NCI-H1417 (cell line): ENCODE measurements at places on chromosomes 4 and X.

- no peak for DNase-seq
Measured at GRCh38 chrX:22467571-22467970, 194.9 kb downstream of the CBLL2 start.

DNA sequence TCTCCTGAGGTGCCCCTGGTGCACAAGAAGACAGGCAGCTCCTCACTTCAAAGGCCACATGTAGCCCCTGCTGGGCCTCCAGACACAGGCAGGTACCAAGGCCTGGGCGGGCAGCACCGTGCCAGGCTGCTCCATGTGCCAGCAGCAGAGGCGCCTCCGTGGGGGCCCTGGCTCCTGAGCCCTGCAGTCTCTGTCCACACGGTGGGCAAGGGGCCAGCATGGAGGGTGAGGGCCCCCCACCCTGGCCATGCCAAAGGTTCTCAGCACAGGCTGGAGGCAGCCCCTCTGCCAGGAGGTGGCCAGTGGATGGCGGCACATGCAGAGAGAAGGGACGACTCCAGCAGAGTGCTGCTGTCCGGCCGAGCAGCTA lies 72.6 kb downstream of the FAM53A start:
- no peak for DNase-seq

DNA sequence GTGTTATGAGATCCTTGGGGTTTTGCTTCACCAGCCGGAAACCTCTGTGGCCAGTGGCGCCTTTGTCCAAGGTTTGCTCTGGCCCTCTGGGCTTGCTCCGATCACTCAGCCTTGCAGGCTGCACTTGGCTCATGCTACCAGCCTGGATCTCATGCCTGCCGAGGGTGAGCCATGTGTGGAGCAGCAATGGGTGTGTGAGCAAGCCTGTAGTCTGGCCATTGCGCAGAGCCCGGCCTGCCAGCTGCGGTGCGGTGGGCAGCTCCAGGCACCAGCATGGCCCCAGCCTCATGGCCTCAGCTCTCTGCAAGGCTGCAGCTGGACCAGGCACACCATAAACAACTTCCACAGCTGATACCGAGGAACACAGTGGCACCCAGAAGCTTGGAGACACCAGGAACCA lies 17.8 kb downstream of the SULT1B1 start:
- DNase-seq, result no peak

DNA sequence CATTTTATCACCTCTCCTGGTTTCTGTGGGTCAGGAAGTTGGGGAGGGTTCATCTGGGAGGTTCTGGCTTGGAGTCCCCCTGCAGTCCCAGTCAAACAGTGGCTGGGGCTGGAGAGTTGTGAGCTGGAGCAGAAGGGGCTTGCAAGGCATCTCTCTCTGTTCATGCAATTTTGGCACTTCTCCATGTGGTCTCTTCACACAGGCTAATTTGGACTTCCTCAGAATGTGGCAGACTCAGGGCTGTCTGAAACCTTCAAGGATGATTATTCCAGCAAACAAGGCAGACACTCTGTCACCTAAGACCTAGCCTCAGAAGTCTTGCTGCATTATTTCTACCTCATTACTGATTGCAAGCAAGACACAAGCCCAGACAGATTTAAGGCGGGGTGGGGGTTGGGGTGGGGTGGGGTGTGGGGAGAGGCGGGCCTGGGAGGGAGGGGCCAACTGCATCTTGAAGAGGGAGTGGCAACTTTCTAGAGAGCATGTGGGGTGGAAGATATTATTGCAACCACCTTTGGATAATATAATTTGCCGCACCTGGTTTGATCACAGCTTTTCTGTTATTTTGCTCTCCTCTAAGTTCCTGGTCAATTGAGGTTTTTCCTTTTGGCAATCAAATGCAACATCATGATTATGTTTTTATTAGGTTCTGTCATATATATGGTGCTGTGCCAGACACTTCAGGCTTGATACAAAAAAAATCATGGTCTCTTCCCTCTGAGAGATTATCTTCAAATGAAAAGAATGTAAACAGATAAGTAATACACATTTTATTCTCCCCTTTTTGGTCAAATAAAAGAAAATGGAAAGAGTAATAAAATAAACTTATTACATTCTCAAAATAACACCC lies 799.5 kb downstream of the RPA4 start:
- DNase-seq, result no peak

- no peak for DNase-seq
Measured at GRCh38 chr4:94508806-94509205, 57.1 kb downstream of the PDLIM5 start.

- DNase-seq, result no peak
Measured at GRCh38 chr4:148327683-148328082, 114.5 kb downstream of the NR3C2 start.

GRCh38 chr4:4480685-4481398 lies 61.0 kb downstream of the STX18 start:
- DNase-seq, result peak; percentile 37

DNA sequence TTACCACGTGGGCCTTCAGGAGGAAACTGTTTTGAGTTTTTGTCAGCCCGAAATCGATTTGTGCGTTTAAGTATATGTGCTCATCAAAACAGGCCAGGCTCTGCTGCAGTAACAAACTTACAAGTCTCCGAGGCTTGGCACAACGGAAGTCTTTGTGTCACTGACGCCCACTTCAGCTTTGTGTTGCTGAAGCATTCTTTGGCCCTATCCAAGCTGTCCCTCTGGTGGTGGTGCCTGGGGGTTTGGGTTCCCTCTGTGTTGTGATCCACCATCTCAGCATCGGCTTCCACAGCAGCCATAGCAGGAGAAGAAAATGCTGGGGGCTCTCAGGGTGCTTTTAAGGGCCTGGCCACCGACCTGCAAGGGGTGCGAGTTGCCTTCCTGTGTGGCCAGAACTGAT lies 176.4 kb downstream of the PTTG2 start:
- no peak for DNase-seq

GRCh38 chrX:10974920-10975319 lies 136.2 kb upstream of the HCCS start:
- DNase-seq, result no peak

DNA sequence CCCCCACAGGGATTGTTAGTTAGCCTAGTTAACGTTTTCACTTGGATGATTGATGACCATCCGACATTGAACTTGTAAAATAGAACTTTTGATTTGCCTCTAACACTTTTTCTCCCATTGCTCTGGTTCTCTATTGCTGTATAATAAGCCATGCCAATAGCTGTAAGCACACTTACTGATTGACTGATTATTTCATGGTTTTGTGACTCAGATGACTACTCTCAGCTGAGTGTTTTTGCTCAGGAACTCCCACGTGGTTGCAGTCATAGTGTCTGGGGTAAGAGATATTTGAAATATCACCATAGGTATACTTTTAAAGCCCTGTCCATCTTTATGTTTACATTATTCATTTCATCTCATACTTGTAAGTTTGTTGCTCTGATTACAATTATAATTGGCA lies 1285.5 kb downstream of the STIM2 start:
- no peak for DNase-seq

DNA sequence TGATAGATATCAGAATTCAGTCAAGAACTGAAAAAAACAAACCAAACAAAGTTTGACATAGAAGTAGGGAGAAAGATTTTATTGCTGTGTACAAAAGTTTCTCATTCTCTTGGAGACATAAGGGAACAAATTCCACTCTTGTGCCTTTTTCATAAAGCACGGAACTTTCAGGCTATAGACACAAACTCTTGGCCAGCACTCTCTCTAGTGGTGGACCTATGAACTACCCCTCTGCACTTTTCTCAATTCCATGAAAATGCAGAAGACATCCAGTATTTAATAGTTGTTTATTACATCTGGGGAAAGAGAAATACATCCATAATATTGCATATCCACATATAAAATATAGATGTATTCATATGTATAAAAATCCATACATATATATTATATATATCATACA lies 291.6 kb upstream of the HS3ST1 start:
- peak; percentile 52 for DNase-seq

GRCh38 chr4:128782076-128782715 lies 27.3 kb upstream of the JADE1 start:
- peak; percentile 2 for DNase-seq

DNA sequence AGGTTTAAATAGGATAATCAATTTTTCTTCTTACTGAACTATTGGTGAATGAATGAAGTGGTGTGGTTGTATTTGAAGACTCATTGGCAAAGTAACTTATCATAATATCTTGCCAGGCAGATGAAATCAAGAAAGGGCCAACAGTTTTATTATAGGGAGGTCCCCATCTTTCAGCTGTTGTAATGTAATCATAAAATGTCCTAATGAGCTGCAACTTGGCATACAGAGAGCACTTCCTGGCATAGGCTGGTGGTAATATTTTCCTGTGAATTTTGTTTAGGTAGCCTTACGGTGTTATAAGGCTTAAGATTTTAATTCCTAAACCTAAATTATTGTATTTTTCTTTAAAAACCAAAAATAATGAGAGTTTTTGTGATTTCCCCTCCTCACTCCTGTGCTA lies 17.5 kb downstream of the FHIP1A start:
- no peak for DNase-seq

DNA sequence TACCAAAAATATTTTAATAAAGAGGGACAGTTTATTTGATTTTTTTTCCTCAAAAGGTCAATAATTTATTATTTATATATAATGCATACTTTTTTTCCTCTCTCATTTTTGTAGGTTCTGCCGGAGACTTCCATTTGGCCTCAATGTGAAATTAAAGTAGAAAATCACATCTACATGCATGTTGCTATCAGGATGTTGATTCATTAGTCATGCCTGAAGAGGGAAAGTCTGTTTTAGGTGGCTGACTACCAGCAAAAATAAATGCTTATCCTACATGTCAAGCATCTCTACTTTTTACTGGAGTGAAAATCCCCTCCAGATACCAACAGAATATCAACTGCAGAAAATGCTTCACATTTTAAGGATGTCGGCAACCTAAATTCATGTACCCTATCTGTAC lies 41.5 kb downstream of the KIAA0232 start:
- no peak for DNase-seq

DNA sequence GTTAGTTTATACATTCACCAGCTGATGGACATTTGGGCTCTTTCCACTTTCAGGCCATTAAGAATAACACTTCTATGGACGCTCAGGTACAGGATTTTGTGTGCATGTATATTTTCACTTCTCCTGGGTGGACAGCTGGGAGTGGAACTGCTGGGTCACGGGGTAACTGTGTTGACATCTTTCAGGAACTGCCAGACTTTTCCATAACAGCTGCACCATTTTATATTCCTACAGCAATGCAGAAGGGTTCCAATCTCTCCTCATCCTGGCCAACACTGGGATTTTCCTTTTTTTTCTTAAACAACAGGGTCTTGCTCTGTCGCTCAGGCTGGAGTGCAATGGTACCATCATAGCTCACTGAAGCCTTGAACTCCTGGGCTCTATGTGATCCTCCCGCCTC lies 11.9 kb downstream of the HAUS7 start:
- DNase-seq, result no peak

GRCh38 chr4:96675416-96675815 lies 835.5 kb downstream of the PDHA2 start:
- DNase-seq, result no peak

DNA sequence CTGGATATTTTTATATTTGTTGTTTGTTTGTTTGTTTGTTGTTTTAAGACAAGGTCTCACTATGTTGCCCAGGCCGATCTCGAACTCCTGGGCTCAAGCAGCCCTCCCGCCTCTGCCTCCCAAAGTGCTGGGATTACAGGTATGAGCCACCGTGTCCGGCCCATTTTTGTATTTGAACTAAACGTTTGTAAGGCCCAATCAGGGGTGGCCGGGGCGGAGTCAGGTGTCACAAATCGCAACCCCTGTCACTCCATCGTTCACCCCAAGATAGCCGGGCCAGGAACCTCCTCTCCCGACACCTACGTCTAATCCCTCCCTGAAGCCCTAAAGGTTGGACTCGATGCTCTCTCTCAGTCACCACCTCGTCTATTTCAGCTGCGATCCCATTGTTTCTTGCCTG lies 722 bp upstream of the EFHC2 start:
- DNase-seq, result no peak

GRCh38 chr4:38647101-38647819 lies 16.7 kb upstream of the KLF3 start:
- DNase-seq, result no peak

DNA sequence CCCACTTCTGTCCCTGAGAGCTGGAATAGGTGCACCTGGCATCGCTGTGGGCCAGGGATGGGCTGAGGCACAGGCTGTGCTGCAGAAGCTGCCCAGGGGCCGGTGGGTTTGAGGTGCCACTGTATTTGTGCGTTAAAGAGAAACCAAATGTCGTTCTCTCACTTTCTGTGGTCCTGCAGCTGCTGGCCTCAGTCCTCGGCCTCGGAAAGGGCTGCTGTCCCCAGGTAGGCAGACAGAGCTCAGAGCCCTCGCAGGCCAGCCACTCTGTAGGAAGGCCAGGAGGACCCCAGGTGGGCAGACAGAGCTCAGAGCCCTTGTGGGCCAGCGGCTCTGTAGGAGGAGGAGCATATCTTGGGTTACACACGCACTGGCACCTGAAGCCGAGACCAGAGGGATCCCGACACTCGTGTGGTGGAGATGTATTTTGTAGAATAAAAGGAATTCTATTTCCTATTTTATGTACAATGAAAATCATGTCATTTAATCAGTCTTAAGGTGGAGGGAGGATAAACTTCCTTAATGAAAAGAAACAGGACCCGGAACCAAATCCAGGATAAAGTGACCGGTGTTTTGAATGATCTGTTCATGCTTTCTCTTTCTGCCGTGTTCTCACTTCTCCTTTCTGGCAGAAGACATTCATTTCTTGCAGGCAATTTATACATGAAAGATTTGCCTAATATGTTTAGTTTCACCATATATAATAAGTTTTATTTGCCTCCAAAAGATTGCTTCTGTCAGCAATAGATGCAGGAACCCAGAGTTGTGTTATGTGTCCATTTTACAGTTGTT lies 54.4 kb upstream of the HGFAC start:
- no peak for DNase-seq

- DNase-seq, result no peak
Measured at GRCh38 chr4:146640465-146641061, 1.9 kb downstream of the POU4F2 start.

GRCh38 chr4:62366939-62367338 lies 1166.8 kb downstream of the ADGRL3 start:
- no peak for DNase-seq

DNA sequence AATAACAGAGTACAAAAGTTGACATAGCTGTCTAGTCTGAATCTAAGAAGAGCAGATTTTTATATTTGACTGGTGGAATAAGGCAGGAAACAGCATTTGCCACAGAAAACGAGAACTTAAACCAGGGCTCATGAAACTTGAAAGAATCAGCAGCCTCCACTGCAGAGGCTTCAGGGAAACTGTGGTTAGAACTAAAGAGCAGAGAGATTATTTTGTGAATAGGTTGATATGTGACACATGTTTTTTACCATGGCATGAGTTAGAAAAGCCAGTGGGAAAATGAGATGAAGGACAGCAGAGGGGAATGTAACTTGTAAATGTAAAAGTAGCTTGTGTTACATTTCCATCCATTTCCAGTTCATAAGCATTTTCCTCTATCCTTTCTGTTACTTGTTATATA lies 63.7 kb upstream of the CAMK2D start:
- no peak for DNase-seq

- DNase-seq, result no peak
Measured at GRCh38 chr4:170386971-170387370, 297.2 kb upstream of the AADAT start.

DNA sequence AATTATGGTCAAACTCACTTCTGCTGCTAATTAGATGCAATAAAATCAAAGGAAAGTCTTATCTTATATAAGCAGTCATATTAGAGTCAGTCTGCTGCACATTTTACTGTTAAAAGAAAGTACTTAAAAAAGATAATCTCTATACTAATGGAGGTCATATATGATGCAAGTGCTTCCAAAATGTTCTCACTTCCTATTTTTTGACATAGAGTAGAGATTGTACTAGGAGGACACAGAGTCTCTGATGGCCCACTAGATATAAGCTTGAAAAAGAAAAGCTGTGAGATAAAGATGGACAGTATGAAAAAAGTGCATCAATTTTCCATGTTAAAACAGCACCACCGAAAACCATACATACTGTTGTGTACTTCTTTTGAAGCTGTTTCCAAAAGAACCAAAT lies 196.9 kb downstream of the KLHL13 start:
- DNase-seq, result no peak
